ENCODE measurements at places on chromosomes 1 and 21. TPM values are rescaled to one million over a fixed set of nuclear protein-coding genes. Genes with fewer than 3 reads are reported as not detected.

DNA sequence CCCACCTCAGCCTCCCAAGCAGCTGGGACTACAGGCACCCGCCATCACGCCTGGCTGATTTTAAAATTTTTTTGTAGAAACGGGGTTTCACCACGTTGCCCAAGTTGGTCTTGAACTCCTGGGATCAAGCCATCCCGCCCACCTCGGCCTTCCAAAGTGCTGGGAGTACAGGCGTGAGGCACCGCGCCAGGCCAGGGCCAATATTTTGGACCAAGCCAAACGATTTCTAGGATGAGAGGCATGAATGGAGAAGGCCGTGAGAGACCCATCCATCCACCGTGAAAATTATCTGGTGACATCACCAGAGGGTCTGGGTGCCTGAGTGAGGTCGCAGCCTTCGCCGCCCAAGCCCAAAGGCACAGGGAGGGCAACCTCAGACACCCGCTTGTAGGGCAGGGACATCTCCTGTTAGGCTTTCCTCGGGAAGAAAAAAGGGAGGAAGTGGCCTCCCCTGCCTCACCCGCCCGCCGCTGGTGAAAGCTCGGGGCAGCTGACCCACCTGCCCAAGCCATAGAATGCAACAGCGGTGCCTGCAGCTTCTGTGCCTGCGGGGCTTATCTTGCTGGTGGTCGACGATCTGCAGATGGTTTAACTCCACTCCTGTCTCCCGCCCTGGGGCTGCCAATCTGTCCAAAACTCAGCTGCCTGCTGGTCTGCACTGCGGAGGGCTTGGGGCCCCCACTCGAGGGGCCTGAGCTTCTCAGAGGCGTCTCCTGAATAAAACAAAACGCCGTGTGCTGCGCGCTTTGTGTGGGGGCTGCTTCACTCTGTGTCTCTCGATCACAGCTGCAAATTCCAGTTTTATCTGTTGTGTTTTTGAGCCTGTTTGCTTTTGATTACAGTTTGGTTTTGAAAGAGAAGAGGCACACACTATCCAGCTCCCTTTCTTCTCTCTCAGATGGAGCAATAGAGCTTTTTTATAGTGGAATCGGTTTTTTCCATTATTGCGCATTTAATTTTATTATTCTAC is 85.8 kb downstream of the MRPS6 start:
- no peak for DNase-seq

DNA sequence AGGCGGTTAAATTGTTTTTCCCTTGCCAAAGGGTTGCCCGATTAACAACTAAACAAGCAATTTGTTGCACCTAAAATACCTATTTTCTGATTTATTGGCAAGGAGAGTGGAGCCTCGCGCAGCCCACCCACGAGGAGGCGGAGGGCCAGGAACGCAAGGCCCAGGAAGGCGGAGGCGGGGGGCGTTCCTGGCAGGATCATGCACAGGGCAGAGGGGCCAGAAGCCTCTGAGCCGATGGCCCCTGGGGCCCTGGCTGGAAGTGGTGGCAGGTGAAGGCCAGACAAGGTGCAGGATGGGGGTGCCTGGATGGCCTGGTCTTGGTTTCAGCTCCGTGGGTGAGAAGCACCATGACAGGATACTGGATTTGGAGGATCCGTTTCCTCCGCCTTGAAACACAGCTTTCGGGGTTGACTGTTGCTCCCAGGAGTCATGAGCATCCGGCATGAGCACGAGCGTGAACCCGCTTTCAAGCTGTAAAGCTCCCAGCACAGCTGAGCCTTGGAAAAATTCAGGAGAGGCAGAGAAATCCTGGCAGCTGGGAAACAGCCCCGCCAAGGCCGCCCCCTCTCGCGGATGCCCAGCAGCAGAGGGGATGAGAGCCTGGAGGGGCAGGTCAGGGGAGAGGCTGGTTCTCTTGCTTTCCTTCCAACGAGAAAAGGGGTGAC is 35.0 kb downstream of the AJAP1 start:
- no peak for DNase-seq

- no peak for DNase-seq
These were observed 14.8 kb upstream of the CACYBP start for GRCh38 chr1:174984952-174985351.

DNA sequence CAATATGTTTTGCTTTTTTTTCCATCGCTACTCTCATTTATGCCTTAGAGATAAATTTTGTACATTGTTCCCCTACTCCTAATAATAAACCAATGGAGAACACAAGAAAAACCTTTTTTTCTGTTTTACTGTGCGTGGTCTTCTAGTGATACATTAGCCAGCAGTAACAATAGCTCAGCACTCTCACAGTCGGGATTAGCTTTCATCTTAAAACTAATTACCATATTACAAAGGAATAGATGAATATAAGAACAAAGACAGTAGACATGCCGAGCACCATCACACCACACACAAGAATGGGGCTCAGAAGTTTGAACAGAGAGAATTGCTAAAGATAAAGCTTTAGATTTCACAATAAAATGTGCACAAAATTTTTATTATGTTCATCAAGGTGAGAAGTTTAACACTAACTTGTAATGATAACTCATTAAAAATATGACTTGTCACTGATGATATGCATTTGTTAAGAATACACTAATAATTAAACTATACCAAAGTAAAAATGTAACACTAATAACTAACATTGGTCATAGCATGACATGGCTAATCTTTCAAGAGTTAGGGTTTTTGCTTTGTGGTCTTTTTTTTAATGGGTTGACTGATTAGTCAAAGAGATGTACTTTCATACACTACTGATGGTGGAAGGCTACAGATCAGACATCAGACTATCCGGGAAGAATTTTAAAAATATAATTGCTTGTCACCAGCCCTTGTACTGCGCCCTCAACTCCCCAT is 61.8 kb downstream of the EXTL2 start:
- DNase-seq: no peak

DNA sequence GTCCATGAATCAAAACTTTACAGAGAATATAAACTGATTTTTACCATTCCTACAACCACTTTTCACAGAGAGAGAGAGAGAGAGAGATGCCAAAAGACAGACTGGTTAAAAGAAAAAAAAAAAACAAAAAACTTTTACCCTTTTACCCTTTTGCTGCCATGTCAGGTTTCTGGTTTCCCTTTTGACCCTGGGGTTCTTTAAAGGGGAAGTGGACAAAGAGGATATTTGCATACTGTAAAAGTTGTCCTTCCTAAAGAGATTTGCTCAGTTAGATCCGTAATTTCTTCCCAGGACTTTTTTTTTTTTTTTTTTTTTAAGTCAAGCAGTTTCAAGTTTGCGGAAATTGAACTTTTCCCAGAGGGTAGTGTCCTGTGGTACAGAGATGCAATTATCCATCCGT is 287.8 kb upstream of the RGS18 start:
- no peak for DNase-seq

DNA sequence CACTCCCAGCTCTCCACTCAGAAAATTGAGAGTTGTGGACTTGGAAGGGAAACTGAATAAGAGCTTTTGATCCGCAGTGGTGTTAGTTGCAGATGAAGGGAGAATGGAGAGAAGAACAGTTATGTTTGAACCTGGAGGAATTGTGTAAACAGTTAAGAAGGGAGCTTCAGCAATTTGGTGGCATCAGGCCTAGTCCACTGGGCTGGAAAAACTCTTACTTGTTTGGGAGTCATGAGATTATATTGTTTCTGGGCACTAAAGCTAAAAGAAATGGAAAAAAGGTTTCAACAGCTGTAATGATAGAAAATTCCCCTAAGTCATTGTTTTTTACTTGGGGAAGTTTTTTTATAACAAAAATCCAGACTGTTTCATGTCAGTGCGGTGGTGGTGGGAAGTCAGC is 256.1 kb upstream of the C1orf87 start:
- DNase-seq: no peak

DNA sequence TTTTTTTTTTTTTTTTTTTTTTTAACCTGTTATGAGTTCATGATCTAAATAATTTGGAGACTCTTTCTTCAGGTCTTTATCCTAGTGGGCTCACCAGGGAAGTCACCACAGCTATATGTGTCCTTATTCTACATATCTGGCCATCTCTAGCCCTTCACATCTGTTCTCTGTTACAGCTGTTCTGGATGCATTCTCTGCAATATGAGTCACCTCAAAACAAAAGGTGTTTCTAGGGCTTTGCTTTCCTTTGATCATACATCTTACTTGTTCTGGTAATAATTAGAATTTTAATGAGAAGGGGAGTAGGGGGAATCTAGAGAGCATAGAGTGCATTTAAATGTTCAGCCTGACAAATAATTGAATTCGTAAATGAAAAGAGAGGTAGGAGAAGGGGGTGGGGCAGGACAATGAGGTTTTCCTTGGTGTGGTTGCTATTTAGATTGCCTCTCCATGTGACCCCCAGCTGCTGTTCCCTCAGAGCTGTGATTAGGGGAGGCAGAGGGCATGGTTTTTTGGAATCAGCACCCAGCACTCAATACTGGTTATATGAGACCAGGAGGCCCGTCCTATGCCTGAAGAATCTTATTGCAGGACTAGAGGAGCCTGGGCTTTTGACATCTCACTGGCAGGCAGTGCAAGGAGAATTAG is 8.0 kb downstream of the SYT6 start:
- no peak for DNase-seq

The DOCK7 gene
- 110 TPM for total RNA-seq

The KAZN gene
- 23.6 TPM for total RNA-seq

DNA sequence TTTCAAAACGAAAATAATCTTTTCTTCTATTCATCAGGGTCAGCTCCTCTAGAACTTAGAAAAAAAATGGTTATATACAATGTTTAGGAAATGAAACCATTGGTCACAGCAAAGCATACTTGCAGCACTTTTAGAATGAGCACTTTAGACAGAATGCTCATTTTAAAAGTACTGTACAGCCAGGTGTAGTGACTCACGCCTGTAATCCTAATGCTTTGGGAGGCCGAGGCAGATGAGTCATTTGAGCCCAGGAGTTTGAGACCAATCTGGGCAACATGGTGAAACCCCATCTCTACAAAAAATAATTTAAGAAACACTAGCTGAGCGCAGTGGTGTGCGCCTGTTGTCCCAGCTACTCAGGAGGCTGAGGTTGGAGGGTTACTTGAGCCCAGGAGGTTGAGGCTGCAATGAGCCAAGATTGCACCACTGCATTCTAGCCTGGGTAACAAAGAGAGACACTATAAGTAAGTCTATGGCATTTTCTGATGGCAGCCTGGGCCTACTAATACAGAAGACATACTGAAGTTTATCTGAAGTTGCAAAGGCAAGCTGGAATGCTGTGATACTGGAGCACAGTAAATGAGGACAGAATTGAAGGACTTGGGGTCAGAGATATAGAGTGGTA is 48.9 kb upstream of the ZNF326 start:
- DNase-seq: no peak

DNA sequence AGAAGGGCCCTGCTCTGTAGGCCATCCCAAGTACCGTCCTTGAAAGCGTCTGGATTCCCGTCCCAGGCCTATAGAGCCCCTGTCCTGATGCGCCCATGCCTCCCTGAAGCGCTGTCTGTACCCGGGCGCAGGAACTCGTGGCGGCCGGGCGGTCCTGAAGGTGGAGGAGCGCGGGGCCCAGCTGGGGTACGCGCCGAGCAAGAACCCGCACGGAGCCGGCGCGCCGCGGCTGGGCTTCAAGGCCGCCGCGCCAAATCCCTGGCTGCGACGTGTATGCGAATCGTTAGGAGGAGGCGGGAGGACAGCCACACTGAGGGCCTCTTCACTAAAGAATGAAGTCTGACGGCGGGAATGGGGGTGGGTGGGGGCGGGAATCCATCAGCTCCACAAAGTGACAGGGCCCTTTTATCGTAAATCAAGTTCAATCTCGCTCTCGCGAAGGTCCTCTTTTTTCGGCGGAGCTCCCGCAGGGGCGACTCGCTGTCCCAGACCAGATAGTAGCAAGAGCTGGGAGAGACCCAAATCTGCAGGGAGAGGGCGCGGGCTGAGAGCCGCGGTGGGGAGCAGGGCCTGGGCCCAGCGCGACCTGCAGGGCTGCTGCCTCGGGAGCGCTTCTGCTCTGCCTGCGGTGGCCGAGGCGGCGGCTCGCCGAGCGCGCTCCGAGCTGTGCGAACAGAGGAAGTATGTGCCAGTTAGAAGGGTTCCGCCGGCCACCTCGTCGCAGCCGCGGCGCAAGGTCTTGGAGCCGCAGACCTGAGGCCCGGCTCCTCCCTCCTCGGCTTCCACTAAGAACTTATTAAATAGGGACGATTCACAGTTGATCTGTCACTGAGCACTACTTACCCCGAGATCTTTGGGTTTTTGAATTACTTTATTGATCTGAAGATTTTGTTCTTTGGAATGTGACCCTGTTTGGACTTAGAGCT is 10.4 kb downstream of the BARHL2 start:
- DNase-seq: no peak

DNA sequence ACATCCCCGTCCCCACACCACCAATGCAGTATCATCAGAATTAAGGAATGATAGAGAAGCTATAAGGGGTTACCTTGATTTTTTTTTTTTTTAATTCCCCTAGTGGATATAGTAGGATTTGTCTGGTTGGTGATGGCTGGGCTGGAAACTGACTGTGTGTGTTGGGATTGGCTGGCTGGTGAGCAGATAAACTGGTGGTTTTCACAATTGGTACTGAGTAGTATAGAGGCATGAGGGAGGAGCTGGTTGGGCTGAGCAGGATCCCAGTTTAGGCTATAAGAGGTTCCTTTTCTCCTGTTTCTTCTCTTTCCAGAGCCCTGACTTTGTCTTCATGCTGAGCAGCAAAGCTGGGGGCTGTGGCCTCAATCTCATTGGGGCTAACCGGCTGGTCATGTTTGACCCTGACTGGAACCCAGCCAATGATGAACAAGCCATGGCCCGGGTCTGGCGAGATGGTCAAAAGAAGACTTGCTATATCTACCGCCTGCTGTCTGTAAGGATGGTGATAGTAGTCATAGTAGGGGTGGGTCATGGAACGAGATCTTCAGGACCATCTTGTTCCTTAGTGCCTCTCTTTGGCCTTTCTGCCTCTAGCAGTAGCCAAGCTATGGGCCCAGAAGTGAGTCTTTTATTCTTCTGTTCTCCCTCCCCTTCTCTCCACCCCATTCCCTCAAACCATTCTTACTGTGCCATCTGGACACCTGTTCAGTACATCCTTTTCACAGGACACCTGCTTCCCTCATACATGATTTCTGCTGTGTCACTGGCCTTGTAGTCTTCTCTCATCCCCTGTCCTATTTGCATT is 26.9 kb downstream of the RAD54L start:
- DNase-seq: no peak

The AMPD1 gene
- not detected for total RNA-seq

- DNase-seq: no peak
These were observed 26.3 kb downstream of the PCSK9 start for GRCh38 chr1:55065648-55066047.

- DNase-seq: no peak
These were observed 39.1 kb downstream of the UROD start for GRCh38 chr1:45051005-45051772.

The VTCN1 gene
- total RNA-seq: not detected

- no peak for DNase-seq
These were observed 115.1 kb upstream of the JUN start for GRCh38 chr1:58898739-58899586.

- no peak for DNase-seq
These were observed 120.1 kb downstream of the SEC16B start for GRCh38 chr1:177849579-177850290.

Data from fibroblast of the aortic adventitia (primary cell).